ENCODE measurements at places on chromosomes 16 and 17.

- DNase-seq = no peak
Measured at GRCh38 chr16:88684569-88685155, 1.6 kb downstream of the SNAI3 start.

GRCh38 chr16:79190542-79190941 is 410.0 kb downstream of the MAF start:
- no peak for DNase-seq

DNA sequence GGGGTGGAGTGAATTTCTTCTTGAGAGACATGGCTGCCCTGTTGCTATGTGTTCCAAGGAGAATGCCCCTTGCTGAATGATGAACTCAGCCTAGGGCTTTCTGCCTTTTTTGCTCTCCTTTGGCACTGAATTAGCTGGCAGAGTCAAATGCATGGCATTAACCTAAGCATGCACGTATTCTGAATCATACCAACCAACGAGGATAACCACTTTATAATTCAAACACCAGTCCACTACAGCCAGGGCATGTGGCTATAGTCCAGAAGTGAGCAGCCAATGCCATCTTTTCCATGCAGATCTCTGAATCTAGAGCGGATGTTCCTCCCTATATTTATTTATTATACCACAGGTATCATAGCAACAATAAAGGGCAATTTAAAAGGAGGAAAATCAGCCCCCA is 15.7 kb downstream of the TMIGD1 start:
- no peak for DNase-seq

DNA sequence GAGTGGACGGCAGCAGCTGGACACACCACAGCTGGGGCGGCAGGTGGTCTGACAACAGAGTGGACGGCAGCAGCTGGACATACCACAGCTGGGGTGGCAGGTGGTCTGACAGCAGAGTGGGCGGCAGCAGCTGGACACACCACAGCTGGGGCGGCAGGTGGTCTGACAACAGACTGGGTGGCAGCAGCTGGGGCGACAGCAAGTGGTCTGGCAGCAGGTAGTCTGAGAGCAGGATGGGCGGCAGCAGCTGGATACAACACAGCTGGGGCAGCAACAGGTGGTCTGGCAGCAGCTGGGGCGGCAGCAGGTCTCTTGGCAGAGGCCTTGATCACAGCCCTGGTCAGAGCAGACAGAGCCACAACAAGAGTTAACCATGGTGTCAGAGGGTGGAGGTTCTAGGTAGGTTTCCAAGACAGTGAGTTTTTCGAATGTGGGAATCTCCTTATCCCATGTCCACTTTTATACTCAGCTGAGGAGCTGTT is at the start of gene KRTAP4-1:
KRTAP4-1 (minus strand) TSS at position 432 of the 482 bp plus-strand sequence; CDS start at position 375, 57 bp downstream.
- DNase-seq = no peak

DNA sequence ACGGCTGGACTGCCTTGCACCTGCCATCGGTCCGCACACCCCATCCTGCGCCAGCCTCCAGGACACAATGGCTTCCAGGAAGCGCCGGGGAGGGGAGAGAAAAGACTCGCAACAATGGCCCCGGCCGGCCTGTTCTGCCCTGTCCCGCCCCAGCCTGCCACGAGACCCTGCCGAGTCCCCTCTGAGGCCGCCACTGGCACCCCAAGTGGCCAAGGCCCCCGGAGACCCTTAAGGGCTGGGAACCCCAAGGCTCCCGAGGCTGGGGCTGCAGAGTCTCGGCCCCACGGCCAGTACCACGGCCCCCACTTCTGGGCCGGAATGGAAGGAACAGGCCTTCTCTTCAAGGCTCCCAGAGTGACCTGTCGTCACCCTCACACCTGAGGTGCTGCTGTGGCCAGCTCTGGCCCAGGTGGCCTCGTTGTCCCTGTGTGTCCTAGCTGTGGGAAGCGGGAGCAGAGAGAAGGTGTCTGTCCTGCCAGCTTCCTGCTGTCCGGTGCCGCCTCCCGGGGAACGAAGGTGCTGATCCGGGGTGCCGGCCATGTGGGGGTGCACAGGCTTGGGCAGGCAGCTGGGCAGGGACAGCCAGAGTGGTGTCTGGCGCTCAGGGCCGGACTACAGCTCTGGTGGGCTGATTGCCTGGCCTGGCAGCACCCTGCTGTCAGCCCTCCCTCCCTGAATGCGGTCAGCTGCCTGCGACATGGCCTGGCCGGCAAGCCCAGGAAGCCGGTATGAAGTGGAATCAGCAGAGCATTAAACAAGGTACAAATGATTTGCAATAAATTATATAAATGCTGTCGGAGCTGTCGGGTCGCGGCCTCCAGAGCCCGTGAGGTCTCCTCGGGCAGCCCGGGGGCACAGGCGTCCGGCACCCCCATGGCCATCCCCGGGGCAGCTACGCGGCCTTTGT is 8.2 kb upstream of the CACNA1H start:
- no peak for DNase-seq

- peak; percentile 43 for DNase-seq
Measured at GRCh38 chr16:87897521-87898505, 28.5 kb upstream of the SLC7A5 start.

DNA sequence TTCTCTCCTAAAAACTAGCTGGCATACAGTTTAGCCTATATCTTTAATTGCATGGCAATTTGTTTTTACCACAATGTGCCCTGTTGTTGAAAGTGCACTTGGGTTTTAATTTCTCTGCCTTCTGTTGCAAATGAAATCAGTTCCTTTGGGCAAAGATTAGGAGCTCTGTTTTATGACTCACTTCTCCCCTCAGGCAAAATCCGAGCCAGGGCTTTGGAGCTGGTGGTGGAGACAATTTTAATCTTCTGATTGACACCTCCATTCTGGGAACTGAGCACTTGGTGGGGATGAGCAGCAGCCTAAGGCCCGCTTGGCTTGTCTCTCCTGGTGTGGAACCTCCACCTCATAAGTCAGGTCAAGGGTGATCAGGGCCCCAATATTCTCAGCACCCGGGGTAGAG is 13.3 kb upstream of the MYH8 start:
- no peak for DNase-seq

- DNase-seq = no peak
Measured at GRCh38 chr17:41446806-41447205, 6.0 kb upstream of the KRT38 start.

DNA sequence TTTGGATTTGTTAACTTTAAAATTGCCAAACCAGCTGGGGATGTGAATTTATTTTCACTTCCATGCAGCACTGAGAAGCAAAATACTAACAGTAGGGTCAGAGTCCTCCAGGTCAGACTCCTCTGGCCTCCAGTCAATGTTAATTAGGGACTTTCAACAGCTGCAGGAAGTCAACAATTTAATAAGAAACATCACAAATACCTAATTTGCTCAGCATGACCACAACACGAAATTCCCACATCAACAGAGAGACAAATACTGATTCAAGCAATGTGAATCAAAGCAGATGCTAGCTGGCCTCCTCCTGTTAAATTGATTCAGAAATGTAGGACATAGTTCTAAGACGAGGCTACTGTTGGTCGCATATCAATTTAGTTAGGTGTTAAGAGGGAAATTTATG is 111.7 kb downstream of the ABCA8 start:
- DNase-seq = no peak

GRCh38 chr17:53475002-53475401 is 347.7 kb upstream of the KIF2B start:
- DNase-seq = no peak

DNA sequence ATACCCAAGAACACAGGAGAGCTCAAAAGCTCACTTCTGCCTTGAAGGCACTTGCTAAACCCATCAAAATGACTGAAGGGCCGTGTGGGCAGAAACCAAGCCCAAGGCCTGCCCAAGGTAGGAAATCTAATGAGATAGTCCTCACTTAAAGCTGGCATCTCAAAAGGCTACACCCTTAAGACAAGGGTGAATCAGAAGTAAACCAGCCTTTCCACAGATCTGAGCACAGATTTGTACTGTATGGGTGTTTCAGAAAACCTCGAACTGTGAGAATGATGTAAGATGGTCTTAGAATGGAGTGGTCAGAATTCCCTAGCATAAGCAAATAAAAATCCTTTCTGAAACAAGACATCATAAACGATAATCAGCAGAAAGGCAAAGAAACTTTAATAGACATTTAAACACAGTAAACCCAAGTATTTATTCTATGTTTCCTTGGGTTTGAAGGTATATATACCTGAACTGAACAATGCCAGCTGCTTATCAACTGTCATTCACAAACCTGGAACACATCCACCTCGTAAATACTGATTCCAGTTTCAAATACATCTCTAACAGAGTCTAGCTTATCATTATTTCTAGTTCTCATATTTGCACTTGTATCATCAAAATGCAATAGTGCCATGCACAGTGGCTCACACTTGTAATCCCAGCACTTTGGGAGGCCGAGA is 37.8 kb downstream of the GLG1 start:
- DNase-seq = no peak

DNA sequence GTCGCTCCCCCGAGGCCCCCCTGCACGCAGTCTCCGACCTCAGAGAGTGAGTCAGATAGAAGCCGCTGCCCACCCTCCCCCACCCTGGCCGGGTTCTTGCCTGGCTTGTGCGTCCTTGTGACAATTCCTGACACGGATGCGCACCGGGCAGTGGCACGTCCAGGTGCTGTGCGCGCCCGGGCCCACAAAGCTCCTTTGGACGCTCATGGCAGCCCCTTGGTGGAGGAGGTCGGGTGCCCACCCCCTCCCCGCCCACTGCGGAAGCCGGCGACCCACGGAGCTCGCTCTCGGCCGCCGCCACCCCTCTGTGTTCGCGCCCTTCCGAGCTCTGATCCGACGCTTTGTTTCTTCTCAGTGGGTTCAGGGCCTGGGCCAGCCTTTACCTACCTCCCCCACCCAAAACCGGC is 662 bp upstream of the TUBB3 start:
- DNase-seq = no peak

DNA sequence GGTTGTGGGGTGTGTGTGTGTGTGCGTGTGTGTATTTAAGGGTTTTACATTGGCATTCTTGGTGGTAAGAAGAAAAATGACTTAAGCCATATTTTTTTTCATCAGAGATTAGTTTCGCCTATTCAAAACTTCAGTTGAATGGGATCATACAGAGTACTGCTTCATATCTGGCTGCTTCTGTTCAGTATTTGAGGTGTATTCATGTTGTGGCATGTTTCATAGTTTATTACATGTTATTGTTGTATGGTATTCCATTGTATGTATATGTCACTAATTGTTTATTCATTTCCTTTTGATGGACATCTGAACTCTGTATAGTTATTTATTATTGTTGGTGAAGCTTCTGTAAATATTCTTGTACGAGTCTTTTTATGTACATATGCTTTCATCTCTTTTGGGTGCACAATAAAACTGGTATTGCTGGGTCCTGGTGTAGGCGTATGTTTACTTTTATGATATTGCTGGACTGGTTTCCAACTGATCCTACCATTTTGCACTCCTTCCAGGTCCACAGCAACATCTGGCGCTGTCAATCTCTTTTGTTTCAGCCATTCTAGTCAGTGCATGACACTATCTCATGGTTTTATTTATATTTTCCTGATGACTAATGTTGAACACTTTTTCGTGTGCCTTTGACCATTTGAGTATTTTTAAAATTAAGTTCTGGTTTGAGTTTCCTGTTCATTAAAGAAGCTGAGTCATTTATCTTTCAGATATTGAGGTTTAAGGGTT is 77.4 kb upstream of the MAF start:
- no peak for DNase-seq

DNA sequence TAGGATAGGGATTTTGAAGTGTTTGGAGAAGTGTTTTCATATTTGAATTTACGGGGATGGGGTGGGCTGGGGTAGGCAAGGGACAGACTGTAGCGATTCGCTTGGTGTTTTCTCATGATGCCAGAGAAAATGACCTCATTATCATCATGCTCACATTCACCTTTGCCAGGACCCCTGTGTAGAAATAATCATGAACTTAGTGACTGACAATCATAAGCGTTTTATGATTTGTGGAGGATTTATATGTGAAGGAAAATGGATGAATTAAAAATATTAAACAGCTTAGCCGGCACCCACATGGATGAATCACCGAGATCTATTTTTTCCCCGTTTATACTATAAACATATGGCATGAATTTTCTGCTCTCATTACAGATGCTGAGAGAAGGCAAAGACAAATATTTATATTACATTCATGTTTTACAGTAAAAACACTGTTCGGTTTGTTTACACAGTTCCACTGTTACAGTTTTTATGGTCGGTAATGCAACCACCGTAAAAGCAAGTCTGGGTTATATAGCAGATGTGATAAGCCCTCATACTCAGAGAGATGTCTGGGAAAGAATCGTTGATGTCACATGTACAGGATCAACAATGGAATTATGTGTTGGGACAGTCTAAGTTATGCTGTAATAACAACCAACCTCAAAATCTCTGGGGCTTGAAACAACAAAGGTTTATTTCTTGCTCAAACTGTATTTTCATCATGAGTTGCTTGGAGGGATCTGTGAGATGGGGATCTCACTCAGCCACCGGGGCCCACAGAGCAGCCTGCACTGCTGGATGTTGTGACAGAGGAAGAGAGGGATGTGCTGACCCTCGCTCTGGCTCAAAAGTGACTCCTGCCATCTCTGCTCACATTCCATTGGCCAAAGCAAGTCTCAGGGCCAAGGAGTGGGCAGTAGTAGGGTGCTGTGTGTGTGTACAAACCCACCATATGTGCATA is 85.1 kb downstream of the WWOX start:
- no peak for DNase-seq
